ENCODE measurements at places on chromosomes 5 and 9. TPM values are rescaled to one million over a fixed set of nuclear protein-coding genes. Genes with fewer than 3 reads are reported as not detected.

Gene SPATA31A1
- total RNA-seq: not detected

Gene PCDHB14
- 4.8 TPM for total RNA-seq

Gene PPIP5K2
- 45.3 TPM for total RNA-seq

Gene SLC4A9
- 0.04 TPM for total RNA-seq

Gene C7
- 2.3 TPM for total RNA-seq

Gene SLC36A3
- total RNA-seq: not detected

Gene C5orf58
- total RNA-seq: not detected

Gene AK8
- total RNA-seq: 0.58 TPM

Gene GM2A
- 22.2 TPM for total RNA-seq

Gene LCN9
- total RNA-seq: not detected

Gene PLK2
- total RNA-seq: 103 TPM

Gene PANK3
- total RNA-seq: 42.5 TPM

Gene HACD4
- total RNA-seq: 1.3 TPM

Gene PKD2L2
- 1.2 TPM for total RNA-seq

Gene GPR151
- not detected for total RNA-seq

Gene NTNG2
- 0.58 TPM for total RNA-seq

Gene FOXD4
- total RNA-seq: 0.58 TPM

Gene HMCN2
- total RNA-seq: 3.4 TPM

Gene PCDHA12
- 0.09 TPM for total RNA-seq

Gene GFI1B
- total RNA-seq: 0.13 TPM

Gene KLF4
- total RNA-seq: 24.0 TPM

Gene PCDHB6
- 0.80 TPM for total RNA-seq

Gene C9orf50
- not detected for total RNA-seq

Gene OLFML2A
- total RNA-seq: 100 TPM

Gene HTR4
- not detected for total RNA-seq

Gene PCDHB9
- total RNA-seq: 1.3 TPM

Gene CCDC152
- total RNA-seq: 1.3 TPM

Gene ZNF300
- total RNA-seq: 11.0 TPM

Gene BTNL3
- total RNA-seq: not detected

Gene CCDC192
- total RNA-seq: 0.18 TPM

Gene PCDHB11
- 4.3 TPM for total RNA-seq

Gene HAVCR1
- total RNA-seq: 0.04 TPM

Gene SCGB3A1
- total RNA-seq: 1.8 TPM

Gene PTRH1
- total RNA-seq: 9.4 TPM

Gene FAM221B
- total RNA-seq: not detected

Gene KIF20A
- total RNA-seq: 17.8 TPM

Gene TTC16
- total RNA-seq: not detected

Gene TMEM161B
- total RNA-seq: 16.5 TPM
